Endothelial cell of umbilical vein (primary cell): ENCODE measurements at places on chromosomes 11 and 22. TPM values are rescaled to one million over a fixed set of nuclear protein-coding genes. Genes with fewer than 3 reads are reported as not detected.

Gene LRRC56
- 0.47 and 0.64 TPM in 2 replicates for polyA plus RNA-seq

DNA sequence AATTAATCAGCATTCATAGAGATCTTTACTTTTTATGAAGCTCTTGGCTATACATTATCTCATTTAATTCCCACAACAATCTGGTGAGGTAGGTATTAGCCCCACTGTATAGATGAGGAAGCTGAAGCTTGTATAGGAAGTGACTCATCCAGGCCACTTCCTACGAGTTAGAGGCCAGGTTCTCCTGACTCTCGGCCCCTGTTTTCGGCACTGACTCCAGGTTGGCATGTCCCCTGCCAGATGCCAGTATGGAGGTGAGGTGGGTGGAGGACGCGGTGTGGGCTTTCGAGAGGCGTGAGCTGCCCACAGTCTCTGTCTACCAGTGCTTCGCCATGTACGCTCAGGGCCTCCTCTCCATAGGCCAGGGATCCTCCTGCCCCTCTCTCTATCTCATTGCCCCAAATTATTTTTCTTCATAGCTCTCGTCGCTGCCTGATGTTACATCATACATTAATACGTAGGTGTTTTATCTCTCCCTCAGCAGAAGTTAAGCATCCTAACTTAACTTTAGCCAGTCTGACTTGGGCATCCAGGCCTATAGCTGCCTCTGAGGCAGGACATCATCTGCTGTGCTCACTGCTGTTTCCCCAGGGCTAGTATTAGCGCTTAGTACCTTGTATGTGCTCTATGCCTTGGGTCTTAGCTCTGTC is 9.0 kb downstream of the DGAT2 start:
- DNase-seq: no peak

GRCh38 chr11:57763568-57763967 is 2.0 kb downstream of the CTNND1 start:
- DNase-seq: peak; percentile 75

GRCh38 chr11:37078521-37078920 is 480.5 kb upstream of the RAG2 start:
- no peak for DNase-seq
